ENCODE measurements at places on chromosomes 2 and 18. TPM values are rescaled to one million over a fixed set of nuclear protein-coding genes. Genes with fewer than 3 reads are reported as not detected.

GRCh38 chr2:167294776-167295140 lies 406.5 kb downstream of the XIRP2 start:
- peak; percentile 7 for DNase-seq
- no peaks in the 10 kb centered on the region for H3K36me3 ChIP-seq
- H3K27me3 ChIP-seq: peaks cover 4% of the 10 kb centered on the region
- peak overlapping the region; percentile 7 for H3K4me3 ChIP-seq
- no peak overlapping the region for H3K27ac ChIP-seq

NAT8 gene
- not detected for total RNA-seq

GRCh38 chr2:43051338-43051737 lies 175.1 kb downstream of the ZFP36L2 start:
- peaks cover 9% of the 10 kb centered on the region for H3K4me1 ChIP-seq
- no peak overlapping the region for H3K4me3 ChIP-seq
- H3K27ac ChIP-seq: no peak overlapping the region
- H3K36me3 ChIP-seq: no peaks in the 10 kb centered on the region
- DNase-seq: no peak
- no peaks in the 10 kb centered on the region for H3K27me3 ChIP-seq

POTEJ gene
- total RNA-seq: not detected

- no peak overlapping the region for H3K4me3 ChIP-seq
- no peak for DNase-seq
- H3K27me3 ChIP-seq: no peaks in the 10 kb centered on the region
- H3K27ac ChIP-seq: no peak overlapping the region
These were observed 75.3 kb upstream of the DLX2 start for GRCh38 chr2:172177996-172178395.

DNA sequence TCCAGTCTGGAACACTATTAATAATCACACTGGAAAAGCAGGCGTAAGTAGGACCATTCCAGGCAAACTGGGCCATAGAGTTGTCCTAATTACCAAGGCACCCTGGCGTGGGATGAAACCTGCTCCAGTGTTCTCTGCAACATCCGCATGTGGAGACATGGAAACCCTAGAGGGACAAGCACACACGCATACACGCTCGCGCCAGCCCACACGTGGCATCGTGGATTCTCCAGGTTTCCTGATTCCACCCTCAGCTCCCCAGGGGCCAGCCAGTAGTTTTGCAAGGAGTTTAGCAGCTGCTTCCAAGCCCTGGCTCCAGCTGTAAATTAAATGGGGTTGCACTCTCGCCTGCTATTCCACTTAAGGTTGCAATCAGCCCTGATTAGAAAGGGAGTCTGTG lies 127.7 kb downstream of the DYSF start:
- H3K36me3 ChIP-seq: no peaks in the 10 kb centered on the region
- no peak overlapping the region for H3K27ac ChIP-seq
- H3K27me3 ChIP-seq: no peaks in the 10 kb centered on the region

- no peak overlapping the region for H3K4me3 ChIP-seq
- H3K4me1 ChIP-seq: no peaks in the 10 kb centered on the region
- no peaks in the 10 kb centered on the region for H3K36me3 ChIP-seq
- no peaks in the 10 kb centered on the region for H3K27me3 ChIP-seq
- no peak for DNase-seq
- no peak overlapping the region for H3K27ac ChIP-seq
These were observed 13.3 kb upstream of the SP3 start for GRCh38 chr2:173978447-173978846.

KRTCAP3 gene
- 1.9 TPM for total RNA-seq

SPEG gene
- 3.4 TPM for total RNA-seq

GPR35 gene
- 1.3 TPM for total RNA-seq

IKZF2 gene
- 0.44 TPM for total RNA-seq

CYP20A1 gene
- total RNA-seq: 19.8 TPM

TSPYL6 gene
- total RNA-seq: not detected

DNA sequence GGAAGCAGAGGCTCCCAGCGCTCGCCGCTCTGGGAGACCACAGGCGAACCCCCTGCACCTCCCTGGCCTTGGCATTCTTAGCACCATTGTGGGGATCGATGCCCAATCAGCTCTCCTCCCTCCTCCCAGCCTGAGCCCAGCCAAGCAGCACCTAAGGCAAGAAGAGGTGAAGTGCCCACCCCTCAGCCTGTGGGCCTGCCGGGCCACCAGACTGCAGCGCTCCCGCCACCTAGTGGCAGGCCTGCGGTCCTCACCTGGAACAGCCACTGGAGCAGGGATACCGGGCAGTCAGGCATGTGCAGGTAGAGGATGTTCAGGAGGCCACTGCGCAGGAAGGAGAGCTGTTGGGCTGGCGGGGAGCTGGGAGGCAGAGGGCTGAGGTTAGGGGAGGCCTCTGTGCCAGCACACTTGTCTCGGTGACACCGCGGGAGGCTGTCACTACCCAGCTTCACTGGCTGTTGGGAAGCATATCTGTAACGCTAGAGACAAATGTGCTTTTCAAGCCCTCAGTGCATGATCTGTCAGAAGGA lies 35.2 kb downstream of the FAM178B start:
- no peak overlapping the region for H3K27ac ChIP-seq
- no peaks in the 10 kb centered on the region for H3K4me1 ChIP-seq
- peak; percentile 27 for DNase-seq
- no peaks in the 10 kb centered on the region for H3K27me3 ChIP-seq

DNA sequence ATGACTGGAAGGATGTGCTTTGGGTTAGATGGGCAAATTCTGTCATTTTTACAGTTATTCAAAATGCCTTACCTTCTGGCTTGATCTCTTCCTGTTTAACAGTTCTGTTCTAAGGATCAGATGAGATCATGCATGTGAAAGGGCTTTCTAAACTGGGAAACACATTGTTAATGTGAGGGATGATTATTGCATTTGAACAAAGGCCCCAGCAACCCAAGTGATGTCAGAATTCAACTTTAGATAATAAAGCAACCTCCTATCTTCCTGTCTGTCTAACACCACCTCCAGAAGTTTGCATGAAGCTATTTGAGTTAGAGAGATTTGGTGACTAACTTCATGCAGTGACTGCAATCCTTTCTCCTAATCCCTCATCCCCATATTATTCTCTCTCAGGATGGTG lies 77.8 kb upstream of the B3GNT2 start:
- H3K4me3 ChIP-seq: no peak overlapping the region
- no peak overlapping the region for H3K27ac ChIP-seq
- no peaks in the 10 kb centered on the region for H3K27me3 ChIP-seq

DNA sequence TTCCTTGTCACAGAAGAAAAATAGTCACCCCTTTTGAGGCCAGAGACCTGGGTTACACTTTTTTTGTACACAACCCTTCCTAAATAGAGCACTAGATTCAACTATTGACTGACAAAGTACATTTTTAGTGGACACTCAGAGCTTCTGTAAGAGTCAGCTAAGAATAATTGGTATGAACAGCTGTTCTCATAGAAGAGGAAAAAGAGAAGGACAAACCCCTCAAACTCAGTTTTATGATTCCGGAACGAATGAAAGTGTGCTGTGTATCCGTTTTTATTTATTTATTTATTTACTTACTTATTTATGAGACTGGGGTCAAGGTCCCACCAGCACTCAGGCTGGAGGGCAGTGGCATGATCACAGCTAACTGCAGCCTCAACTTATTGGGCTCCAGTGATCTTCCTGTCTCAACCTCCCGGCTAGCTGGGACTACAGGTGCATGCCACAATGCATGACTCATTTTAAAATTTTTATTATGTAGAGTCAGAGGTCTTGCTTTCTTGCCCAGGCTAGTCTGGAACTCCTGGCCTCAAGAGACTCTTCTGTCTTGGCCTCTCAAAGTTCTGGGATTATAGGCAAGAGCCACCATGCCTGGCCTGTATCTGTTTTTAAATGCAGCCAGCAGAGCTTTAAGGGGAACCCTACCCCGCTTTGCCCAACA lies 36.0 kb upstream of the FZD5 start:
- no peak overlapping the region for H3K27ac ChIP-seq
- H3K36me3 ChIP-seq: no peaks in the 10 kb centered on the region
- H3K4me1 ChIP-seq: peaks cover 5% of the 10 kb centered on the region
- no peak for DNase-seq
- H3K4me3 ChIP-seq: no peak overlapping the region

DNA sequence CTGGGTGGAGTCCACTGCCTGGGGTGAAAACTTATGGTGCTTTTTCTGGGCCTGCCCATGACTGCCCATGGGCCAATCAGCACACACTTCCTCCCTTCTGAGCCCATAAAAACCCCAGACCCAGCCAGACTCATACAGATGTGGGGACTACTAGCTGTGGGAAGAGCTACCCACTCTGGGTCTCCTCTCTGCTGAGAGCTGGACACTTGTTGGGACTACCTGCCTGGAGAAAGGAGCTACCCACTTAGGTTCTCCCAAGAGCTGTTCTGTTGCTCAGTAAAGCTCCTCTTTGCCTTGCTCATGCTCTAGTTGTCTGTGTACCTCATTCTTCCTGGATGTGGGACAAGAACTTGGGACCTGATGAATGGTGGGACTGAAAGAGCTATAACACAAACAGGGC lies 119.6 kb upstream of the SLC38A11 start:
- H3K27me3 ChIP-seq: no peaks in the 10 kb centered on the region
- H3K4me1 ChIP-seq: no peaks in the 10 kb centered on the region
- DNase-seq: no peak
- H3K4me3 ChIP-seq: no peak overlapping the region
- H3K36me3 ChIP-seq: no peaks in the 10 kb centered on the region

GRCh38 chr2:24586955-24587354 lies 95.9 kb downstream of the NCOA1 start:
- no peaks in the 10 kb centered on the region for H3K4me1 ChIP-seq
- H3K27ac ChIP-seq: no peak overlapping the region
- H3K36me3 ChIP-seq: no peaks in the 10 kb centered on the region
- no peak overlapping the region for H3K4me3 ChIP-seq

DNA sequence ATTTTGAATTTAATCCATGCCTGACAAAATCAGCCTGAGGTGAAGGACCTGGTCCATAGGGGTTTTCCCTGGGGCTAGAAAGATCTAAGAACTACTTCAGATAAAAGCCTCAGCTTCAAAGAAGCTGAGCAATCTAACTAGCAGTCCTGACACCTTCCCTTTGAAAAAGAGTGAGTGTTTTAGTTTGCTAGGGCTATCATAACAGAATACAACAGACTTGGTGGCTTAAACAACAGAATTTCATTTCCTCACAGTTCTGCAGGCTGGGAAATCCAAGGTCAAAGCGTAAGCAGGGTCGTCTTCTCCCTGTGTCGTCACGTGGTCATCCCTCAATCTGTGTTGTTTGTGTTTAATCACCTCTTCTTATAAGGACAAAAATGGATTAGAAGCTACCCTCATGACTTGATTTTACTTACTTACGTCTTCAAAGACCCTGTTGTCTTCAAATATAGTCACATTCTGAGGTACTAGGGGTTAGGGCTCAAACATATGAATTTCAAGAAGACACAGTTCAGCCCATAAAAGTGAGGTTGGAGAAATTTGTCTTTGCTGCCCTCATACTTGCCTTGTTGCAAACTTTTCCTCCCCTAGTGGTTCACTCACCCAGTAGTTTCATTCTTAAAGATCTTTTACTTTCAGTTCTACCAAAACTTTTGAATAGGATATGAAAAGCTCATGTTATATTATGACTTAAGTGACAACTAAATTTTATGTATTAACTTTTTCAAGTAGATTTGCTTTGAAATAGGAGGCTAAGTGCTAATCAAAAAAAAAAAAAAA lies 673.8 kb downstream of the ARHGAP15 start:
- no peaks in the 10 kb centered on the region for H3K27me3 ChIP-seq
- H3K36me3 ChIP-seq: no peaks in the 10 kb centered on the region
- DNase-seq: no peak
- no peak overlapping the region for H3K4me3 ChIP-seq
- H3K4me1 ChIP-seq: no peaks in the 10 kb centered on the region
- no peak overlapping the region for H3K27ac ChIP-seq

GRCh38 chr2:232687382-232688160 lies 9.6 kb upstream of the GIGYF2 start:
- no peaks in the 10 kb centered on the region for H3K4me1 ChIP-seq
- H3K27ac ChIP-seq: no peak overlapping the region
- H3K27me3 ChIP-seq: no peaks in the 10 kb centered on the region
- no peak overlapping the region for H3K4me3 ChIP-seq

POTEI gene
- 0.92 TPM for total RNA-seq

- H3K36me3 ChIP-seq: no peaks in the 10 kb centered on the region
- H3K4me3 ChIP-seq: no peak overlapping the region
- no peaks in the 10 kb centered on the region for H3K27me3 ChIP-seq
- no peaks in the 10 kb centered on the region for H3K4me1 ChIP-seq
- DNase-seq: no peak
These were observed 49.5 kb upstream of the ACAA2 start for GRCh38 chr18:49862656-49863385.

GRCh38 chr18:79575891-79576685 lies 103.5 kb upstream of the CTDP1 start:
- H3K27ac ChIP-seq: no peak overlapping the region
- no peaks in the 10 kb centered on the region for H3K36me3 ChIP-seq
- DNase-seq: no peak
